Omental fat pad (tissue), 4 donors: ENCODE measurements at places on chromosomes 7 and 10.

DNA sequence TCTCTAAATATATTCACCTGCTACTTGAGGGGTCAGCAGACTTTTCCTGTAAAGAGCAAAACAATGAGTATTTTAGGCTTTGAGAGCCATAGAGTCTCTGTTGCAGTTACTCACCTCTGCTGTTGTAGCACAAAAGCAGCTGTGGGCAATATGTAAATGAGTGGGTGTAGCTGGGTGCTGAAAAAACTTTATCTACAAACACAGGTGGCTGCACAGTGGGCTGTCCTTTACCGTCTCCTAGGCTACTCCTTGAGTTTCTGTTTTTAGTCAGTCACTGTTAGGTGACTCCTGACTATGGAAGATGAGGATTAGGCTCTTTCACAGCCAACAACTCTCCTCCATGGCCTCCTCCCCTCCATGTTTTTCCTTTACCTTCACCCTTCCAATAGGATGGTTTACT is 286.1 kb upstream of the C7orf33 start:
- no peak for DNase-seq

- no peak for DNase-seq
Measured at GRCh38 chr10:47152861-47153349, 147.1 kb upstream of the GDF10 start.

GRCh38 chr7:66957595-66958290 is 36.7 kb downstream of the TMEM248 start:
- DNase-seq, result no peak

DNA sequence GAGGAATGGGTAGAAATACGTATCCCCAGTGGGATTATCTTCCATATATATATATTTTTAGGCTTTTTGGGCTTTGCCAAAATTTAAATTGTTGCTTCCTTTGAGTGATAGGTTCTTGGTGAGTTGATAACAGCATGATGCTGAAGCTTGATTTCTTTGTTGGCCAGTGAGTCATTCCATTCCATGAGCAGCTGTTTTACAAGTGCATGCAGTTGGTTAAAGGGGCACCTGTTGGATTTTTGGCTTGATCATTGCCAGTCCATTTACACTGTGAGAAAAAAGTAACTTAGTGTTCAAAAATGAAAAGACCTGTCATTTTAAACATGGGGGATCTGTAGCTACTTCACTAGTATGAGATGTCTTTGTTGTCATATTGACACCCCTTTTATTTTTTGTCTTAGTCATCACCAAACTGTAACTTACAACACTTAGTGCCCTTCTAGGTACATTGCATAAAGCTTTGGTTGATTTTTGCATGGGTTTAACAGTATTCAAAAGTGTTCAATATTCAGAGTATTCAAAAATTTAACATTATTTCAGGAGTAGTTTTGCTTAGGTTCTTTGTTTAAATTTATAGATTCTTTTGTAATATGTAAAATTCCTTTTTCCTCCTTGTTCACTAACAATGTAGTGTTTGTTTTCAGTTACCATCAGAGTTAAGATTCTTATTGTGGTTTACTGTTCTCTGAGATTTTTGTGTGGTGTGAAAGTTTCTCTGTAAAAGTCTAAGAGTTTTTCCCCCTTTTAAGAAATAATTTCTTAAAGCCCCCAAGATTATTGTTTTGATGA is 8.8 kb downstream of the AKAP9 start:
- DNase-seq, result no peak

GRCh38 chr7:133502498-133502897 is 249.6 kb downstream of the EXOC4 start:
- DNase-seq, result no peak

- no peak for DNase-seq
Measured at GRCh38 chr10:86168256-86168655, 198.3 kb downstream of the GRID1 start.

DNA sequence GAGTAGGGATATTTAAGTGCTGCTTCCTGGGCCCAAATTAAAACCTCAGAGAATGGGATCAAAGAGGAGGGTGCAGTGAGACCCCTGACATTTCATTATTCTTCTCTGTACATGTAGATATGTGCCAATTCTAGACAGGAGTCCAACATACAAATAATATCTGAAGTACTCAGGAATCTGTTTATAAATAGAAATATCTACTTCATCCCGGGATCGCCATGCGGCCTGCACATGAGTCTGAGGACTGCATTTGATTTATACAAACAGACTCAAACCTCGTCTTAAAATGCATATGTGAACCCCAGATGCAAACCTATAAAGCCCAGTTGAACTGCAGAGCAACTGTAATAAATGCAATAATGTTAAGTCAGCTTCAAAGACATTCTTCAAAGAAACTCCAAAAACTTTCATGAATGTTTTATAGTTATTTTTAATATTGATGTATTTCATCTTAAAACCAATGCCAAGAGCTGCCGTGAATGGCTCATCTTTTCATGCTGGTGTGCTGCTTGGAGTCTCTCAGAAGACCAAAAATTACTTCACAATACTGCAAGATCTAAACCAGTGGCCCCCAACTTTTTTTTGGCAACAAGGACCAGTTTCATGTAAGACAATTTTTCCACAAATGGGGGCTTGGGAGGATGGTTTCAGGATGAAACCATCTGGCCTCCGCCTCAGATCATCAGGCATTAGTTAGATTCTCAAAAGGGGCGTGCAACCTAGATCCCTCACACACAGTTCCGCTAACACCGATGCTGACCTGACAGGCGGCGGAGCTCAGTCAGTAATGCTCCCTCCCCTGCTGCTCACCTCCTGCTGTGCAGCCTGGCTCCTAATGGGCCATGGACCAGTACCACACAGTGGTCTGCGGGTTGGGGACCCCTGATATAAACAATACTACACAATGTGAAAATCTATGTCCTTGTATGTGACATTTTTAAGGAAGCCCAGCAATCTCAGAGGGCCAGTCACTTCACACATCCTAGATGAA is 166.9 kb downstream of the PARD3 start:
- no peak for DNase-seq

DNA sequence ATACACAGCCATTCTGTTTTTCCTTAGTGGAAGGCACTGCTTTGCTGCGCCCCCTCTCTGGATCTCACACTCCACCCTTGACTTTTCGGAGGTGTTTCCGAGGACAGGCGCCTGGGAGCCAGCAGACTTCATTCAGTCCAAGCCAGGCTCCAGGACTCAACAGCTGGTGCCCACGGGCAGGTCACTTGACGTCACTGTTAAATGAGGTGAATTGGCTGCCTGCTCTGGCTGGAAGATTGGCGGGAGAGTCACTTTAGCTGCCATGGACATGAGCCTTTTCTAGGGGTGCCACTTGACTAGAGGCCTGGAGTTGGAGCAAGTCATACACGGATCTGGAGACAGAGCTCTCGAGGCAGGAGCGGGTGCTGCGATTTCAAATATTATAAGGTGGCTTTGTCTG is 3.2 kb downstream of the HTRA1 start:
- DNase-seq, result no peak

DNA sequence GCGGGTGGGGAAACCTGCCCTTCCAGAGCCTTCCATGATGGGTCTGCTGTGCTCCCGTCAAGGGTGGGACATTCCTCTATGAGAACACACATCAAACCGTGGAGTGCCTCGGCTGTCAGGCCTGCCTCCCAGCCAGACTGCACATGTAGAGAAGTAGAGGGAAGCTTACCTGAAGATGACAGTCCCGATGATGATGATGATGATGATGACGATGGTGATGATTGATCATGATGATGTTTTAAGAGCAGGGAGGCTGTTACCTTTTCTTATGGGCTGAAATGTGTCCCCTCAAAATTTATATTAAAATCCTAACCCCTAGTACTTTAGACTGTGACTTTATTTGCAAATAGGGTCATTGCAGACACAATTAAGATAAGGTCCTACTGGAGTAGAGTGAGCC is 76.1 kb upstream of the ANLN start:
- no peak for DNase-seq

GRCh38 chr10:78382772-78383171 is 349.1 kb downstream of the RPS24 start:
- DNase-seq, result no peak

GRCh38 chr7:69652947-69653701 is 54.8 kb downstream of the AUTS2 start:
- no peak for DNase-seq

DNA sequence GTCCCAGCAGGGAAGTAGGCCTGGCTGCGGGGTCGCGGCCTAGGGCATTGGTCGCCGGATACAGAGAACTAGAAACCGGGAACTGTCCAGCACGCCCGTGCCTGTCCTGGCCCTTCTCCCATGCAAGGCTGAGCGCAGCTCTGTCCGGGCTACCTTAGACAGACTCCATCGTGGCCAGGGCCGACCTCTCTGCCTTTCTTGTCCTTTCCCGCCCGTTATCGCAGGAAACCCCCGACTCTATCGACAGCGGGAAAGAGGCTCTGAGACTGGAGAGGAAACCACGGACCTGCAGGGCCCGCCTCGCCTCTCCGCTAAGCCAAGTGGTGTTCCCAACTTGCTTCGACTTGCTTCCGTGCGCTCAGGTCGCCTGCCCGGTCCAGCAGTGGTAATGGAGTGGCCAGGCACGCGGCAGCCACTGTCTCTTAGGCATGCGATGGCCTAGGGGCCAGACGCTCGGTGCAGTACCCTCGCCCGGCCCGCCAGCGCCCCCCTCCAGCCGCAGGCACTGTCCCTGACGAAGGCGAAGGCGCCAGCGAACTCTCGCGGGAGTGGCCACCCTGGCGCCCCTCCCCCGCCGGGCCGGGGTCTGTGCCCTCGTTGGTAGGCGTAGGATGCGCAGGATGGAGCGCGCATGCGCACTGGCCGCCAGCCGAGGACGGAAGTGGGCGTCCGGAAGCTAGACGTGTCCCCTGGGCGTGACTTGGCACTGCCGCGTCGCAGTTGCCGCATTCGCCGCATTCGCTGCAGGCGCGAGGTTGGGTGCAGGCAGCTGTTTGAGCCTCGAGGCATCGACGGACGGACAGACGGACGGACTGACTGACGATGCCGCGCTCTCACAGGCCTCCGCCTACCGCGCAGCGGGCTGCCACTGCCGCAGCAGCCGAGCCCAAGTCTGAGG is 54.4 kb downstream of the MCMBP start:
- DNase-seq, result peak; percentile 27

DNA sequence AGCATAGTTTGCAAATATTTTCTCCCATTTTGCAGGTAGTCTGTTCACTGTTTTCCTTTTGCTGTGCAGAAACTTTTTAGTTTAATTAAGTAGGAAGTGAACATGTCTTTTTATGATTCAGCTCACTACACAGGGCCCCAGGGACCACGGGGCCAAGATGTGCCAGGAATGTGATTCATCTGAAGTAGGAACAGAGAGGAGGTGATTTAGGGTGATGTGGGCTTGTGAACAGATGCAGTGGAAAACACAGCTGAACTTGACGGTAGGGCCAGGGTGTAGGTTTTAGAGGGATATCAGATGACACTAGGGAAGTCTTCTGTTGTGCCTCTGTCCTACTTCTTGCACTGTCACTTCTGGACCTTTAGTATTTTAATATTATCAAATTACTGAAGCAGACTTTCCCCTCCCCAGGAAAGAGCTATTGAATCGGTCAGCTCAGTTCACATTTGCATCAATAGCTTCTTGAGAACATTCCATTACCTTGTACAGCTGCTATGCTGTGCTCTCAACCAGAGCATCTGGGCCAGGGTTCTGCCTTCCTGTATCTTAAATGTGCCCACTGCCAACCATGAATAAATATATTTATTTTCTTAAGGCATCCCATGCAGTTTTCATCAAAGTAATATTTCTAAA is 96.9 kb downstream of the OSBPL3 start:
- no peak for DNase-seq

DNA sequence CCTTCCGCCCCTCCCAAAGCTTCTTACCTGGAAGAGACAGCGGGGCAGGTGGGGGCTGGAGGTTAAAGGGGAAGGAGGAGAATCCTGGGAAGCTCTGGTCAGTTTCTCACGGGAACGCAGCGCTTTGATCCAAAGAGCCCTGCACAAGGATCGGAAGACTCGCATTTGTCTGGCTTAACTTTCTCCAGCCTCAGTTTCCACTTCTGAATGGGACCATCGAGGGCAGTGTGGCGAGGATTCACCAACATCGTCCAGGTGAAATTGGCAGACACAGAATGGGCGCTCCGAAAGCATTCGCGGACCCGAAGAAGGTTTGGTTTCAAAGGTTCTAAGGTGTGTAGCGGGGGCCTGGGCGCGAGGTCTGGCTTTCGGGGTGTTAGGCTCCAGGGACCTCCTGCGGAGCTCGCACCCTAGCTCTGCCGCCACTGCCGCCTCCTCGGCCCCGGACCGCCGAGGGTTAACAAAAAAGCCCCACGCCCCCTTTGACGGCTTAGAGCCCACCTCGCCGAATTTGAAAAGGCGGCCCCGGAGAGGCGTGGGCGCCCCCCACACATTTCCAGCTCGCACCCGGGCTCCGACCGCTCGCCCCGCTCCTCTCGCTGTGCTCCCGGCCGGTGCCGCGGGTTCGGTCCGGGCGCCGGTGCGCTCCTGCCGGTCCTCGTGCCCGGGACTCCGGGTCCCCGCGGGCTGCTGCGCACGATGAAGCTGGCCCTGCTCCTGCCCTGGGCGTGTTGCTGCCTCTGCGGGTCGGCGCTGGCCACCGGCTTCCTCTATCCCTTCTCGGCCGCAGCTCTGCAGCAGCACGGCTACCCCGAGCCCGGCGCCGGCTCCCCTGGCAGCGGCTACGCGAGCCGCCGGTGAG is at the start of gene COL26A1:
Gene COL26A1 (plus strand): TSS at position 542 of the 862 bp plus-strand sequence. CDS start 158 bp downstream, at position 700.
- no peak for DNase-seq

GRCh38 chr7:1948301-1948796 is 278.3 kb downstream of the ELFN1 start:
- no peak for DNase-seq

GRCh38 chr10:34290412-34291081 is 524.5 kb downstream of the PARD3 start:
- DNase-seq, result no peak

- DNase-seq, result no peak
Measured at GRCh38 chr7:131232768-131233167, 94.9 kb upstream of the MKLN1 start.

GRCh38 chr10:109957092-109957797 is 33.9 kb upstream of the XPNPEP1 start:
- DNase-seq, result no peak

DNA sequence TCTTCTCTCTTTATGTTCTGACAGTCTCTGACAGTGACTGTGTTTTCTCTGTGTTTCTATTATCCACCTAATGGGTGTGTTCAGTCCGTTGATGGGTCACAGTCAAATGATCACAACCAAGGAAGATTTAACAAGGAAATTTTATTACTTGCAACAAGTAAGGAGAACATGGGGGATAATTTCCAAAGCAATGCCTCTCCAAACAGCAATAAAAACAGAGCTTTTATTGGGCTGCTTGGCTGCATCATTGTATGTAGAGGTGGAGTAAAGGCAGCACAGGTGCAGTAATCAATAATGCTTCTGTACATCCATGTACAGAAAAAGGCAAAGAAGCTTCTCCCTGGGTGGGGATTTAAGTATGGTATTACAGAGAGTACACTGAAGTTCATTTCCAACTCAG is 1525.6 kb downstream of the REEP3 start:
- DNase-seq, result no peak

GRCh38 chr7:55020466-55020871 is 1.7 kb downstream of the EGFR start:
- DNase-seq, result no peak
